Metanephros (tissue), 2 donors: ENCODE measurements at places on chromosomes 12 and 14. TPM values are rescaled to one million over a fixed set of nuclear protein-coding genes. Genes with fewer than 3 reads are reported as not detected.

The ADCY6 gene
- total RNA-seq: 75.3 TPM

The BTBD6 gene
- total RNA-seq: 38.4 TPM

The NAV3 gene
- total RNA-seq: 46.5 TPM

The TAS2R10 gene
- total RNA-seq: 1.6 TPM

The ITGB7 gene
- 3.7 TPM for total RNA-seq

The SLC25A47 gene
- not detected for total RNA-seq

The CRIP1 gene
- total RNA-seq: 32.8 TPM

The LRRC10 gene
- total RNA-seq: not detected

The VTI1B gene
- 48.5 TPM for total RNA-seq

The TMEM63C gene
- 0.35 TPM for total RNA-seq

The KRT5 gene
- 2.6 TPM for total RNA-seq

The GPR135 gene
- total RNA-seq: 5.7 TPM

The NUP37 gene
- total RNA-seq: 17.0 TPM

The DLK1 gene
- 170 TPM for total RNA-seq

The MEG3 gene
- total RNA-seq: 466 TPM

The BRMS1L gene
- total RNA-seq: 7.5 TPM

The SCFD1 gene
- 157 TPM for total RNA-seq

The CLEC4C gene
- 0.29 TPM for total RNA-seq

The C12orf75 gene
- 35.5 TPM for total RNA-seq

The DNAL1 gene
- 9.9 TPM for total RNA-seq

The WIF1 gene
- total RNA-seq: 1.9 TPM

The FIGNL2 gene
- total RNA-seq: 3.7 TPM

The RNASE7 gene
- total RNA-seq: 0.18 TPM

The BDKRB2 gene
- 7.8 TPM for total RNA-seq

The ADCY4 gene
- 29.7 TPM for total RNA-seq

The ATP6V1D gene
- 77.5 TPM for total RNA-seq

The KLRC3 gene
- not detected for total RNA-seq

The GNG2 gene
- 53.6 TPM for total RNA-seq

The NR2C1 gene
- total RNA-seq: 45.0 TPM

The TAS2R50 gene
- 7.0 TPM for total RNA-seq

The RPGRIP1 gene
- 1.1 TPM for total RNA-seq

The GNB3 gene
- 3.7 TPM for total RNA-seq

The ACIN1 gene
- total RNA-seq: 120 TPM

The FAM181A gene
- not detected for total RNA-seq

The RIN3 gene
- total RNA-seq: 12.7 TPM

The STAC3 gene
- 83.0 TPM for total RNA-seq

The LHX5 gene
- not detected for total RNA-seq

The LTB4R2 gene
- total RNA-seq: 9.1 TPM

The TMEM119 gene
- total RNA-seq: 29.7 TPM

The DRAM1 gene
- total RNA-seq: 15.2 TPM

The ERO1A gene
- total RNA-seq: 35.6 TPM

The KTN1 gene
- 71.2 TPM for total RNA-seq

The KRT3 gene
- total RNA-seq: not detected

The PPP4R4 gene
- total RNA-seq: 0.06 TPM

The PRKD1 gene
- 32.4 TPM for total RNA-seq

The GAPDH gene
- total RNA-seq: 2,417 TPM

The ASCL1 gene
- total RNA-seq: 0.23 TPM

The CLEC1B gene
- 1.1 TPM for total RNA-seq

The L2HGDH gene
- 17.4 TPM for total RNA-seq

The PPP2R5C gene
- 76.9 TPM for total RNA-seq

The EGLN3 gene
- 37.1 TPM for total RNA-seq

The KRT79 gene
- not detected for total RNA-seq

The KRT2 gene
- total RNA-seq: not detected
